CD4-positive, alpha-beta T cell treated with Interleukin-15 for 1 hour (primary cell): ENCODE measurements at places on chromosomes 11 and 22.

- DNase-seq: peak; percentile 68
Measured at GRCh38 chr11:33065445-33066178, 26.2 kb downstream of the TCP11L1 start.

- no peak for DNase-seq
Measured at GRCh38 chr22:27306771-27307170, 494.8 kb downstream of the MN1 start.

DNA sequence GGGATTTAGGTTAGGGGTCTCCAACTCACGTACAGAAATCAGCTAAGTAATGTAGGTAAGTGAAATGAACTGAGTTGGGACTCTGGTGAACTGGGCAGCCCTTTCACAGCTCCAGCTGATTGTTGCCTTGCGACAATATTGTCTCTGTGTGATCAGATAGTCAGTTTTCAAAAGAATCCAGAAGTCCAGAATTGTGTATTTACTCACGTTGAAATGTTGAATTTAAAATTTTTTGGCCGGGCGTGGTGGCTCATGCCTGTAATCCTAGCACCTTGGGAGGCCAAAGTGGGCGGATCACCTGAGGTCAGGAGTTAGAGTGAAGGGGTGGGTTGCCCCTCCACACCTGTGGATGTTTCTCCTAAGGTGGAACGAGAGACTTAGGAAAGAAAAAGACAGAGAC, 18.8 kb upstream of the WDR74 start:
- DNase-seq: no peak

DNA sequence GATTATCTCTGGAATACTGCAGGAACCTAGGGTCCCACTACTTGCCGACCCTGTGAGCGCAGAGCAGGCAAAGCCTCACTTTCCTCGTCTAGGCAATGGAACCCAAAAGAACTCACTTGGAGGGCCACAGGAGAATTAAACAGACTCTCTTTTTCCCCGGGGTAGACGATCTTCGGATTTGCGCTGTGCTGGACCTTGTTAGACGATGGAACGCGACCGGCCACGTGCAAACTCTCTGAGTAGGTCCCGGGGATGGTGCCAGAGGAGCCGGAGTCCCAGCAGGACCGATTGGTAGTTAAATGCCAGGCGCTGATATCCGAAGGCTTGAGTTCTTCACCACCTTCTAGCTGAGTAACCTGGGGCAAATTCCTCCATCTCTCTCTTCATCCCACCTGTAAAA, 1.0 kb upstream of the SLC1A2 start:
- DNase-seq: no peak

DNA sequence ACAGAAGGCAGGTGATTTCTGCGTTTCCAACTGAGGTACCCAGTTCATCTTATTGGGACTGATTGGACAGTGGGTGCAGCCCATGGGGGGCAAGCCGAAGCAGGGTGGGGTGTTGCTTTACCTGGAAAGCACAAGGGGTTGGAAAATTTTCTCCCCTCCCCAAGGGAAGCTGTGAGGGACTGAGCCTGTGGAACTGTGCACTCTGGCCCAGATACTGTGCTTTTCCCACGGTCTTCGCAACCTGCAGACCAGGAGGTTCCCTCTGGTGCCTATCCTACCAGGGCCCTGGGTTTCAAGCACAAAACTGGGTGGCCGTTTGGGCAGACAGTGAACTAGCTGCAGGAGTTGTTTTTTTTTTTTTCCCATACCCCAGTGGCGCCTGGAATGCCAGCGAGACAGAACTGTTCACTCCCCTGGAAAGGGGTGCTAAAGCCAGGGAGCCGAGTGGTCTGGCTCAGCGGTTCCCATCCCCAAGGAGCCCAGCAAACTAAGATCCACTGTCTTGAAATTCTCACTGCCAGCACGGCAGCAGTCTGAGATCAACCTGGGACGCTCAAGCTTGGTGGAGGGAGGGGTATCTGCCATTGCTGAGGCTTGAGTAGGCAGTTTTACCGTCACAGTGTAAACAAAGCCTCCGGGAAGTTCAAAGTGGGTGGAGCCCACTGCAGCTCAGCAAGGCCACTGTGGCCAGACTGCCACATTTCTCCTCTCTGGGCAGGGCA, 97.2 kb downstream of the JRKL start:
- DNase-seq: no peak

DNA sequence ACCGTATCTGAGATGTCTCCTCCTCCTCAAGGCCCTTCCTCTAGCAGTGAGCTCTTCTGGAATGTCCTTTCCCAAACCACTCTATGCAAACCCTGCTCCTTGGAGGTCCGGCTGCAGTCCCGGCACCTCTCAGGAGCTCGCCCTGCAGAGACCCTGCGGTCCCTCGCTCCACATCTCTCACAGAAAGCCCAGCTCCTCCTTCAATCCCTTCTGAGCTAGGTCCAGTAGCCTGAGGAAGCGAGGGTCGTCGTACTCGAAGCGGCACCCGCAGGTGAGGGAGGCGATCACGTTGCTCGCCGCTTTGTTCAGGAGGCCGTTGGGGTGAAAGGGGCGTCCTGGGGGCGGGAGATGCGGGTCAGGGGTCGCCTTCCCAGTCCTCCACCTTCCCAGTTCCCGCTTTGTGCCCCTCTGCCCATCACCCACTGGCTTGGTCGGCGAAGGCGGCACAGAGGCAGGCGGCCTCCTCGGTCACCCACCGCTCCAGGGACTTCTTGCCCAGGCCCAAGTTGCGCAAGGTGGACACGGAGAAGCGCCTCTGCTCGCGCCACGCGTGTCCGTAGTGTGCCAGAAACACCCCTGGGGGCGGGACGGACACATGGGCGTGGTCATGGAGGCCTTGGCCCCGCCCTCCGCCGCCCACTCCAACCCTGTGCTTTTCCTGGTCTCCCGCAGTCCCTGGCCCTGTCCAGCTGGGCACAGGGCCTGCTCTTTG, 21.5 kb upstream of the CYP2D6 start:
- no peak for DNase-seq

DNA sequence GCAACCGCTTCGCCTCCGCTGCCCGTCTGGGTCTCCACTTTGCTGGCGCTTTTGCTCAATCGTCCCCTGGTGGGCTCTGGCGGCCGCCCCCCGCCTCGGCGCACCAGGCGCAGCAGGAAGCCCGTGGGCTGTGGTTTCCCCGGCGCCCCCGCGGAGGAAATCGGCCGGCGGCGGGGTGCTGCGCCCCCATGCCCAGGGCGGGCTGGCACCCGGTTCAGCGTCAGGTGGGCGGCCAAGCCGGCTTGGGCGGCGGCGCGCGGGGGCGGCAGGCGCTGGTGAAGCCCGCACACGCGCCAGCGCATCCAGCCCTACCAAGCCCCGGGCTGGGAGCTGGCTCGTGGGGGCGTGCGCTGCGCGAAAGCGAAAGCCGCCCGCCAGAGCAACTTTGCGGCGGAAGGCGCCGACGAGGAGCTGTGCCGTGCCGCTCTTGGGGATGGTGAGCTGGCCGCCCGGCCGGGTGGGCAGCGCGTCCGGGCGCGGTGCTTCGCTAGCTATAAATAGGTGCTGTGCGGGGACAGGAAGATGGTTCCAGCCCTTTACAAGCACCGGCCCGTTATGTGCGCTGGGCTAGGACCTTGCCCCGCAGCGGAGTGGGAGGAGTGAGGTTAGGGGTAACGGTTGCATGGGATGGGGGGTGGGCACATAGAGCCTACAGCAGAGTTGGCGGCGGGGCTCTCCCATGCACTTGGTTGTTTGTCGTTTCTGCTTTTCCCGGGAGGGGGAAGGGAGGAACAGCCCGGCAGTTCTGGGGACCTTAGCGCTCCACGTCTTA, 25.0 kb upstream of the SUSD2 start:
- peak; percentile 46 for DNase-seq

GRCh38 chr11:61109671-61110070, 7.4 kb downstream of the CD5 start:
- DNase-seq: no peak

DNA sequence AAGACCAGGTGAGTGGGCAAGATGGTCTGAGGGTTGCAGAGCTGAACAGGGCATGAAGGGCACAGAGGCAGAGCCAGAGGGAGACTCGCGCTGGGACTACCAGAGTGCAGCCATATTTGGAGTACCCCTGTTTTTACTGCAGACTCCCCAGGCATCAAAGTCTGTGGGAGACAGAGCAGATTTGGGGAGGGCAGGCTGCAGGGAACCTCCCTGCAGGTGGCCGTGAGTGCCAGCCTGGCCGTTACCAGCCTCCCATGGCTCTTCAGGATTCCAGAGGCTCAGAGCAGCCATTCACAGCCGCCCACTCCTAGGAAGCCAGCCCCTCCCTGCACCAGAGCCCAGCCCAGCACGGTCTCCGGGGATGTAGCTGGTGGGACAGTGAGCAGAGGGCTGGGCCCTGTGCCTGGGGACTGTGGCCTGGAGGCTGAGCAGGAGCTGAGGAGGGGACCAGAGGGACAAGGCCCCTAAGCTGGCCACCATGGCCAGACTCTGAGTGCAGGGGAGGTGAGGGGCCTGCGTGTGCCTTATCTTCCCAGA, at the start of gene SEPTIN3:
SEPTIN3 (plus strand) TSS at position 334 of the 537 bp plus-strand sequence. CDS start 2,050 bp downstream, outside the sequence.
- no peak for DNase-seq

- peak; percentile 99 for DNase-seq
Measured at GRCh38 chr11:126268708-126269579, at the start of the genes FOXRED1 and SRPRA. FOXRED1 (plus strand) TSS chr11:126269154; CDS start chr11:126269207, 53 bp downstream. SRPRA (minus strand) TSS chr11:126268895; CDS start chr11:126268804, 91 bp downstream.

GRCh38 chr11:832529-833113, at the start of gene CD151:
CD151 (plus strand) TSS chr11:832952; CDS start chr11:836070, 3,118 bp downstream.
- no peak for DNase-seq

- DNase-seq: no peak
Measured at GRCh38 chr11:30917266-30917665, 331.1 kb upstream of the MPPED2 start.

- DNase-seq: no peak
Measured at GRCh38 chr22:36730176-36730858, 26.8 kb upstream of the CACNG2 start.

DNA sequence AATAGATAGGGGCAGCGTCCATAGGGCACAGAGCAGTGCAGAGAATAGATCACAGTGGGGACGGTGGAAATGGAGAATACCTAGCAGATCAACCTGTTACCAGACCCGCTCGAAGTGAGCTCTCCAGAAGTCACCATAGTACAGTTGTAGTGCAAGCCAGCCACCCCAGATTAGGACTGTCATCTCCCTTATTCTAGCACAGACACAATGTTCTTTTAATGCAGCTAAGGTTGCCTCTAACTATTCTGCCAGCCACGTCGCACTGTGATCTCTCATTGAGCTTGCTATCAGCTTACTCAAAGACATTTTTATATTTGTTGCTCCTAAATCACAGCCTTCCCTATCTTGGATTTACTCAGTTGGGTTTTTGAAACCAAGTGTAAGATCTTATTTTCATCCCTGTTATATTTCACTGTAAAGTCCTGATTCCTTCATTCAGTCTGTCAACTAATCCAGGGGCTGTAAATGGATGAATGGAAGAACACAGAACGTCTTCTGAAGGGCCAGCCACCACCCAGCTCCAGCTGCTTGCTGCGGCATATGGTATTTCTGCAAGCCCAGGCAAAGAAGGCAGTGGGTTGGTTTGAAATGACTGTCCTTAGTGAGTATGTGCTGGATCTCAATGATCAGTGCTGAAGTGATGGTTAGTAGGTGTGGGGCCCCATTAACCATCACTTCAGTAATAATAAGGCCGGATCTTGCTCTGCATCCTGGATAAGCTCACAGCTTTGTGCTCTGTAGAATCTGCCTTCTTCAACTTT, 3.4 kb downstream of the PARVA start:
- DNase-seq: no peak

DNA sequence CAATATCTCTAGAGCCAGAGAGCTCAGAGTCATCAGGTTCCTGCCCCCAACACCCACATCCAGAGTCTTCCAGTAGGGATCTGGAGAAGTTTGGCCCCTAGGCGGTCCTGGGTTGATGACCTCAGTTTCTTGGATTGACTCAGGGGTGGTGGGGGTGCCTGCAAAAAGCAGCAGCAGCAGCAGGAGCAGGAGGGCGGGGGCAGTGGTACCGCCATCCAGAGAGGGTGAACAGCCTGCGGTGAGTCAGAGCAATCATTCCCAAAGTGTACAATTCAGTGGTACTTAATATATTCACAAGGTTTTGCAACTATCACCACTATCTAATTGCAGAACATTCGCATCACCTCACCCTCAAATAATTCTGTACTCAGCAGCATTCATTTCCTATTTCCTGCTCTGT, 9.9 kb upstream of the SEC14L3 start:
- DNase-seq: no peak

GRCh38 chr22:35606916-35607315, 10.2 kb downstream of the MB start:
- no peak for DNase-seq

DNA sequence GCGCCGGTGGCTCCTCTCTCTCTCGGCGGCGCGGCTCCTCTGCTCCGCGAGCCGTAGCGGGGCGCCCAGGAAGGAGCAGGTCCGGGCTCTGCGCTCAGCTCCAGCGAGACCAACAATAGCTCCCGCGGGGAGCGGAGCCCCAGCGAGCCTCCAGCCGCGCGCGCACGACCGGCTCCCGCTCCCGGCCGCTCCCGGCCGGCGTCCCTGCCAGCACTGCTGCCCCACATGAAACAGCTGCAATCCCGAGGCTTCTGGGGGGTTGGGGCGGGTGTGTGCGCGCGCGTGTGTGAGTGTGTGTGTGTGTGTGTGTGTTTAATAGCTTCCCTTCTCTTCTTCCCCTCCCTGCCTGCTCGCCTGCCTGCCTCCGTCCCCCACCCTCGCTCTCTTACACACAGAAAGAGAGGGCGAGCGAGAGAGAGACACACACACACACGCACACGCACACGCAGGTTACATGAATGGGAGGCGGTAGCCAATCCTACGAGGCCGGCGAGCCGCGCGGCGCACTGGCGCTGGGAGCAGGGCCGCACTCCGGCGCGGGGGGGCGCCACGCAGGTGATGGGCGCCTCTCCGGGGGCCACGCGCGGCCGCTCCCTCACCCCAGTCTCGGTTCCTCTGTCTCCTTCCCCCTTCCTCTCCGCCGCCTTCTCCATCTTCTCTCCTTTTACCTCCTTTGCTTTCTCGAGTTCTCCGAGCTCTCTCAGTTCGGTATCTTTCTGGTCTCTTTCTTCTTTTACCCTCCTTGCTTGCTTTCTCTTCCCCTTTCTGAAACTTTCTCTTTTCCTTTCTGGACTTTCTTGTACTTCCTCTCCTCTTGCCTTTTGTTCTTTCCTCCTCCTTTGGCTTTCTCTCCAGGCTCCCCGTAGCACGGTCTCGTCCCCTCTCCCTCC, at the start of gene TENM4:
TENM4 (minus strand) TSS at position 460 of the 890 bp plus-strand sequence. CDS start 371,086 bp downstream, outside the sequence.
- peak; percentile 67 for DNase-seq

- no peak for DNase-seq
Measured at GRCh38 chr22:35540595-35541253, at the start of gene RASD2. RASD2 (plus strand) TSS chr22:35540831; CDS start chr22:35546810, 5,979 bp downstream.

GRCh38 chr22:18069041-18069440, 8.7 kb upstream of the PEX26 start:
- no peak for DNase-seq

DNA sequence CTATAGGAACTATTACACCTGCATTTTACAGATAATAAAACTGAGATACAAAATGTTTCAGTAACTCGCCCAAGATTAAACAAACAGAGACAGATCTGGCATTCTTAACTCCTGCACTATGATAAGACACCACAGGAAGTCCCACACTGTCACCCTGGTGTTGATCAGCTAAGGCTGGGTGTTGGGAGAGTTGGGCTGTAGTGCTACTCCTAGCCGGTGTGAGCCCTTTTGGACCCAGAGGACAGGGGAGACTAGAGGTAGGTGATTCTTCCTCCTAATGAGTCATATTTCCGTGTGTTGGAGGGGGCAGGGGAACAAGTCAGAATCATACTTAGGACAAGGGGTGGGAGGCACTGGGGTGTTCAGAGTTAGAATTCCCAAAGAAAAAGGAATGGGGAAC, 353.2 kb upstream of the TENM4 start:
- no peak for DNase-seq

- DNase-seq: no peak
Measured at GRCh38 chr11:66878474-66878873, 21.6 kb downstream of the LRFN4 start.

GRCh38 chr11:86988351-86988881, 33.2 kb upstream of the FZD4 start:
- DNase-seq: no peak

GRCh38 chr11:13317293-13318080, 39.9 kb downstream of the BMAL1 start:
- no peak for DNase-seq

- DNase-seq: no peak
Measured at GRCh38 chr11:895331-896110, 15.1 kb downstream of the CHID1 start.
